NCI-H146 (cell line): ENCODE measurements at places on chromosomes 2 and 18.

DNA sequence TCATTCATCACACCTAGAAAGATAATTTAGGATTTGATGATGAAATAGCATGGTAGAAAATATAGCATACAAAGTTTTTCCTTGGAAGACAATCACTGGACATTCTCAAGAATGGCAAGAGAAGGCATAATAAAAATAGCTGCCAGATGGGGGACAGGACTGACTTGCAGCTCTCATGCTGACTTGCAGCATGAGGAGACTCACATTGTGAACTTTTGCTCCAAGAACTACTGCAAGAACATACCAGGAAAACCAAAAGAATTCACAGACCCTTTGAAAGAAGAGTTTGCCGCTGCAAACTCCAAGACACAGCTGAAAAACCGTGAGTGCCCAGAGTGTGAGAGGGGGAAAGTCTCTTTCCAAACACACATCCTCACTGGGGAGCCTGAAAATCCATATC is 47.0 kb downstream of the CRYGD start:
- no peak for DNase-seq

- peak; percentile 55 for DNase-seq
Measured at GRCh38 chr2:70806013-70806412, 14.4 kb downstream of the CLEC4F start.

- no peak for DNase-seq
Measured at GRCh38 chr18:3002732-3003131, 10.2 kb downstream of the LPIN2 start.

DNA sequence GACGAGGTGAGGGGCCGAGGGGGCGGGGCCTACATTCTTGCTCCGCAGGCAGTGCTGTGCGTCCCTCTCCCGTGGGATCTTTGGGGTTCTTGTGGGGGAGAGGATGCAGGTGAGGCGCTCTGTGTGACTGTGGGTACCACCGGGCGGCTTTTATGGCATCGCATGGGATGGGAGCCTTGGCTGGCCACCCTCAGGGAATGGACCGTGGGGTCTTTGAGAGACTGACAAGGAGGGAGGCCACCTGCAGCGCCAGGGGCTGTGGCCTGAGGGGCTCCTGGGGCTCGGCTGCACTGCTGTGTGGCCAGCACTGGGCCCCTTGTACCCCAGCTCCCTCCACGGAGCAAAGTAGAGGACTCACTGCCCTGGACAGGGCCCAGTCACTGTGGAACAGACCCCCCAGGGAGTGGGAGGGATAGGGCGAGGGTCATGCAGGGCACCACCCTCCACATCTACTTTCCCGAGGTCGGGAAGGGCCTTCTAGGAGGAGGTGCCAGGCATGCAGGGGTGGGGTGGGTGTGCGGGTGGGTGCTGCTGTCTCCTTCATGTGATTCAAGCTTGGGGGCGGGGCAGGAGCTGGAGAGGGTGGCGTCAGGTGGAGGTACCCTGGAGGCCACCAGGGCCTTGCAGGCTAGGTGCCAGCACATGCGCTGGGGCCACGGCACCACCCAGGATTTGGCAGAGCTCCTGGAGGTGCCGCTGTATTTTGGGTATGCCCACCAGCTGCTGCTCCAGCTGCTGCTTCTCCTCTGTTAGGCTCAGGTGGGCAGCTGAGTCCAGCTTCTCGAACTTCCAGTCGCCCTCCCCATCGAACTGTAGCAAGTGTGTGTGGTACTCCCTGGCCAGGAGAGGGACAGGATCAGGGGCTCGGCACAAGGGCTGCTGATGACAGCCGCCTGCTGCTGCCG is 1072.4 kb downstream of the RPIA start:
- no peak for DNase-seq

DNA sequence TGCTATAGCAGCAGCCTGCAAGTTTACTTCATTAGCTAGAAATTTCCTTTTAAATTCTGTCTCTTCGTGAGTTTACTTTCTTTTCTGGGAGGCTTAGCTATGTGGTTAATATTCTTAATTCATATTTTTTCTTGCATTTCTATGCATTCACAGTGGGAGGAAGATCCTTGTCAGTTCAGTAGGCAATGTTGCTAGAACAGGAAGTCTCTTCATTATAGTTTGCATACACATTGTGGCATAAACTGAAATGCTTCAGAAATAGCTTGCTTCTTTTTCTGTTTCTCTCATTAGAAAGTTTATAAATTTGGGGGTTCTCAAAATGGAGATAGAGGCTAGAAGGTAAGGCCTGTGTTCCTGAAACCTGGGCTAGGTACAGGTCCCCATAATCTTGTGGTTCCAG is 8.1 kb upstream of the ARHGAP15 start:
- DNase-seq, result no peak

- no peak for DNase-seq
Measured at GRCh38 chr2:217047631-217048030, 187.8 kb upstream of the TNP1 start.

- no peak for DNase-seq
Measured at GRCh38 chr2:85648619-85649018, 19.4 kb downstream of the SFTPB start.

- peak; percentile 22 for DNase-seq
Measured at GRCh38 chr2:207768866-207769596, 675 bp downstream of the FZD5 start.

DNA sequence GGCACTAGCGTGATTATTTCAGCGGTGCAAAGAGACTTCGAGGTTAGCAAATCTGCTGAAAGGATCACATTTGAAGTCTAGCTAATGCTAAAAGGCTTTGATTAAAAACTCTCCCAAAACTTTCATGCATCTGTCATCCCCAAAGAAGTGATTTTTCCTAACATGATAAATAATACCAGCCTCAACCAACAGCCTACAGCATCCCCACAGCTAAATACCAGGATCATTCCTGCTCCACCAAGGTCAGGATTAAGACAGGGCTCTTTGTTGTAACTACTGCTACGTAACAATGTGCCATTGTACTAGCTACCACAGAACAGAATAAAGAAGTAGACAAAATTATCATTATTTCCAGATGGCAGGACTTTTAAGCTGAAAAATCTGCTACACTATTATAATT is 1.6 kb downstream of the OR6B3 start:
- no peak for DNase-seq

DNA sequence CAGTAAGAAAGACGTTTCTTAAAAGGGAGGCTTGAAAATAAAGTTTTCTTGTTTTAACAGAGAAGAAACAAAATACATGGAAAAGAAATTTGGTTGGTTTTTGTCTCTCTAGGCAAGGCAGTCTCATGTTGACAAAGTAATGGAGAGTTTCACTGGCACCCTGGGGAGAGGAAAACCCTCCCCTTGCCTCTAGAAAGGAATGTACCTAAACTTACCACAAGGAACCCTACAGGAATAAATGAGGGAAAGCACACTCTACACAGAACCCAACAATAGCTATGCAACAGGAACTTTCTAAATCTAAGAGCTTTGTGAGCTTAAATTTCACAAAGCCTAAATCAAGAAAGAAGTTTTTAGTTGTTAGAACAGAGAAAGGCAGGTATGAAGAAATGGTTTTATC is 37.0 kb downstream of the FIGN start:
- DNase-seq, result no peak

DNA sequence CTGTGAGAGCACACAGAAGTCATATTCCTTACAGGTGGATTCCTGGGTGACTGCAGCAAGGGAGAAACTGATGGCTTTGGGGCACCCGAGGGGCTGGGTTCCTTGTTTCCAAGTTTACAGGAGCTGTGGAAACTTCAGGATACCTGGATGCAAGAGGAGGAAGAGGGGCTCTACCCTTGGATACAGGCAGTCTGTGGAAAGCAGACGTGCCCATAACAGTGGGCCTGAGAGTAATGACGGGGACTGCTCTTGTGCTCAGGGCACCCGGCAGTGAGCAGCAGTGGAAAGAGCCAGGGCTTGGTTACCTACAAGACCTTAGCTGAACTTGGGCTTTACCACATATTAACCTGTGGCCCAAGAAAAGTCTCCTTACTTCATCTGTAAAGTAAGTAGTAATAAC is 102.2 kb upstream of the TGFA start:
- no peak for DNase-seq

GRCh38 chr2:941871-942270 is 8.8 kb upstream of the SNTG2 start:
- no peak for DNase-seq

- no peak for DNase-seq
Measured at GRCh38 chr2:4012197-4012596, 308.8 kb downstream of the DCDC2C start.

- no peak for DNase-seq
Measured at GRCh38 chr2:135870571-135870970, 5.7 kb downstream of the MCM6 start.

DNA sequence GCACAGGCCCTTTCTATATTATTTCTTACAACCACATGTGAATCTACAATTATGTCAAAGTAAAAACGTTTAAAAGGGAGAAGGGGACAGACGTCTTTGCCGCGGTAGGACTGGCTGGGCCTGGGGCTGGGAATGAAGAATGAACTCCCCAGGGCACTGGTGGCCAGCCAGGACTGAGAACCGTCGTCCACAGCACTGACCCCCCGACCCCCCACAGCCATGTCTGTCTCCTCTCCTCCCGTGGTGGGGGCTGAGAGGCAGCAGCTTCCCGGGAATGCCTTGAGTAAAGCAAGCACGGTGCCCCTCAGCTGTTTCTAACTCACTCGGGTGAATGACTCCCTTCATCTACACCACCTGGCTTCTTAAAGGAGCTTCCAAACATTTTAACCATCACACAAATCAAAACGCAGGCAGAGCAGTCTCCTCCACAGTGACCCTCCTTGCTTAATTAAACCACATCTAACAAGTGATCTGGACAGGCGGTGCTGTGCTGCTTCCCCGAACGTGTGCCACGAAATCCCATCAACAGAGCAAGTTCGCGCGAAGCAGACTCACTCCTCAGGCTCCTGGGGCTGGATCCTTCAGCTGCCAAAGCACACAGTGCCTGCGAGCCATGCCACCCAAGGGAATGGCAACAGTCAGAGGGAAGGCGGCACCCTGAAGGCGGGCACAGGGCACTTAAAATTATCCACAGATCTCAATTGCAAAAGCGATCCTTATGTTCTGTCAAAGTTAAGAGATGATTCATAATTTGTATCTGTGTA is 217.7 kb downstream of the EIPR1 start:
- no peak for DNase-seq

DNA sequence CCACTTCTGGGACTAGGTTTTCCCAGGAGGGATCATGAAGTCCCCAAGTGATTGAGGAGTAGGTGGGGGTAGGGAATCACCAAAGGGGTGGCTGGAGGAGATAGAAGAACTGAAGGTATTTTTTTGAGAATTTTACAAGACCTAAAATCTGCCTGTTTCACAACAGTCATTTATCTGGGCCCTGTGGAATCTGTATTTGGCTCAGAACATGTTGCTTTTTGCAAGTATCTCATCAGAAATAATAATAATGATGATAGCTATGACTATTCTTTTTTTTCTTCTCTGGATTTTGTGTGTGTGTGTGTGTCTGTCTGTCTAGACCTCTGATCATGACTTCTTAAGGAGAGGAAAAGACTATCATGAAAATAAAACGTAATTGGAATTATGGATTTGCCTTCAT is 13.9 kb downstream of the STON1 start:
- no peak for DNase-seq

DNA sequence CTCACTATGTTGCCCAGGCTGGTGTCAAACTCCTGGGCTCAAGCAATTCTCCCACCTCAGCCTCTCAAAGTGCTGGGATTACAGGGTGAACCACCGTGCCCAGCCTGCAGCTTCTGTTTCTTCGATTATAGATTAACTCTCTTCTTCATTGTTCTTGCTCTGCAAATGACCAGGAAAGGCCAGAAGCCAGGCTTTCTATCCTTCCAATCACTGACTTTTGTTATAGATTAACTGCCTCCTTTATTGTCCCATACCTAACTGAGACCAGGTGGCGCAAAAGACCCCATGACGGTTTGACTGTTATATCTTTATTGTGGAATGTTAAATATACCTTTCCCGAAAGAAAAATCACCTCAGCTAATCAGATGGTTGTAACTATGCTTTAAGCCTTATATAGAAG is 196.9 kb downstream of the MREG start:
- DNase-seq, result no peak

- no peak for DNase-seq
Measured at GRCh38 chr2:11889101-11889850, 142.8 kb downstream of the LPIN1 start.

- DNase-seq, result no peak
Measured at GRCh38 chr18:8742387-8743361, 37.3 kb downstream of the MTCL1 start.

- no peak for DNase-seq
Measured at GRCh38 chr18:54149078-54149697, 75.3 kb downstream of the MBD2 start.

- no peak for DNase-seq
Measured at GRCh38 chr2:147600223-147600622, 244.6 kb upstream of the ACVR2A start.

DNA sequence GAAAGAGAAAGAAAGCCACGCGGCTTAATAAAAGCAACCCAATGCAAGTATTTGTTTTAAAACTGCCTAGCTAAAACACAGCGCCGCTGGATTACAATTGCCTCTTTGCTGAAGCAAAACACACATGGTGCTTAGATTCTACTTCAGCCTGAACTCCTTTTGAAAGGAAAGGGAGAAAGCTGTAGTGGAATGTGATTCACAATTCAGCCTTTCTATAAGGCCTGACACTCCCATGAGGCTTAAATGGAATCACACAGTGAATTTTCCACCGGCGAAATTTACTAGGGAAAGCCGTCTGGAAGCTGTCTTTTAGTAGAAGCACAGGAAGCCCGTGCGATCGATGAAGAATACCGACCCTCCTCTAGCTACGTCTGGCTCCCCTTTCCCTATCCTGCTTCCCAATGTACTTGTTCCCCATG is 348.0 kb downstream of the DLGAP1 start:
- DNase-seq, result no peak

DNA sequence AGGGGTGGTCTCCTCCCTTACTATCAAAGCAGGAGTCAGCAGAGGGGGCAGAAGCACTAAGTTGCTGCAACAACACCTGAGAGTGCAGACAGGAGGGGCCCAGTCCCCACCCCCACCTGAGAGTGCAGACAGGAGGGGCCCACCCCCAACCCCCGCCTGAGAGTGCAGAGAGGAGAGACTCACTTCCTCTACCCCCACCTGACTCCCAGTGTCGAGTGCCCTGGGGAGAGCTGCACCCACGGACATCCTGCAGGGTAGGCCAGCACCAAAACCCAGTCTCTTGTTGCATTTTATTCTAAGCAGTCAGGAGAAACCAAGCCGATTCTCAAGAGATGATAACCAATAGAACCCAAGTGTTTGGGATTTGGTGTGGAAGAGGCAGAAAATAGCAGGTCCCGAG is 78.4 kb downstream of the NAPG start:
- no peak for DNase-seq

DNA sequence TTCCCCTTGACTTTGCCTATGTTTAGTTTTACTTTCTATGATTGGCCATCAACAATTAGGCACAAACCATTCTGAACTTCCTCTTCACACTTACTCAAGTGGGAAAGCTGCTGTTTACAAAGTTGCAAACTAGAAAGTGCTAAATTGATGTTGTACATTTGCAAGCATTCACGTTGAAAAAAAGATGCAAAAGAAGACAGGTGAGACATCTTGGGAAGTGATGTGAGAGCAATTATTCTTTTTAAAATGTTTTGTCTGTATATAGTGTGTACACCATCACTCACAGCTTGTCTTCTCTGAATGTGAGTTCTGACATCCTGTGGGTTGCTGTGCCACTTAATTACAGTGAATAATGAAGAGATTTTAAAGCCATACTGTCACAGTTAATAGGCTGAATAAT is 874.1 kb upstream of the LRATD1 start:
- no peak for DNase-seq
